CD4-positive, alpha-beta T cell treated with Interleukin-12 subunit alpha and Interleukin-12 subunit beta, for 1 hour (primary cell): ENCODE measurements at places on chromosomes 3 and 15.
A peak's percentile ranks its signal among the peaks of the same experiment; 100 is the strongest.

DNA sequence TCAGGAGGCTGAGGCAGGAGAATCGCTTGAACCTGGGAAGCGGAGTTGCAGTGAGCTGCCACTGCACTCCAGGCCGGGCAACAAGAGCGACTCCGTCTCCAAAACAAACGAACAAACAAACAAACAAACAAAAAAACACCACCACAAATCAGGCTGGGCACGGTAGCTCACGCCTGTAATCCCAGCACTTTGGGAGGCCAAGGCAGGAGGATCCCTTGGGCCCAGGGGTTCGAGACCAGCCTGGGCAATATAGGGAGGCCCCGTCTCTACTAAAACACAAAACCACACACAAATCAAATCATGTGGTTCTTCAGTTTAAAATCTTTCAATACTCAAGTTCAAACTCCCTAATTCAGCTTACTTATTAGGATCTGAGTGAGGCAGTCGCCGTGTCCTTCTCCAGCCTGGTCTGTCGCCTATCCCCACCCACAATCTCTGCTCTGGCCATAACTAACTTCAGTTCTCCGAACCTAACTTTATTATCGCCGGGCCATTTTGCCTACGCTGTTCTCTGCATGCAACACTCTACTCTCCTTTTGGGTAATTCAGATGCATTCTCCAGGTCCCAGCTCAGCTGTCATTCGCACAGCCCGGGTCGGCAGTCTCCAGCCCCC lies 660 bp upstream of the RTF1 start:
- no peak for DNase-seq

DNA sequence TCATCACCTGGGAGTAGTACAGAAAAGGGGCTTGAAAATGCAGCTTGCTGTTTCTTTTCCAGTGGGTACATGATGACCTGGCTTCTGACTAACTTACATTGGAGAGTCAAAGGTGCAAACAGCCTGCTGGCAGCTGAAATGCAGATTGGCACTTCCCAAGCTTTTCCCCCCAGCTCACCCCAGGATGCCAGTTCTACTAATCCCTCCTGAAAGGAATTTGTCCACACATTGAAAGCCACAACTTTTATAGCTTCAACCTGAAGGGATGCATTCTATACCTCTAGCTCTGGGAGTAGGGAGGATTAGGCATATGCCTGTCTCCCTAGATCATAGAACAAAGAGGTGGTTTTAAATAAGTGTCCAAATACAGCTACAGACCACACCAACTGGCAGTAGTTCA lies 281.7 kb downstream of the EFHB start:
- no peak for DNase-seq

GRCh38 chr3:155313300-155313699 lies 19.8 kb upstream of the STRIT1 start:
- no peak for DNase-seq

DNA sequence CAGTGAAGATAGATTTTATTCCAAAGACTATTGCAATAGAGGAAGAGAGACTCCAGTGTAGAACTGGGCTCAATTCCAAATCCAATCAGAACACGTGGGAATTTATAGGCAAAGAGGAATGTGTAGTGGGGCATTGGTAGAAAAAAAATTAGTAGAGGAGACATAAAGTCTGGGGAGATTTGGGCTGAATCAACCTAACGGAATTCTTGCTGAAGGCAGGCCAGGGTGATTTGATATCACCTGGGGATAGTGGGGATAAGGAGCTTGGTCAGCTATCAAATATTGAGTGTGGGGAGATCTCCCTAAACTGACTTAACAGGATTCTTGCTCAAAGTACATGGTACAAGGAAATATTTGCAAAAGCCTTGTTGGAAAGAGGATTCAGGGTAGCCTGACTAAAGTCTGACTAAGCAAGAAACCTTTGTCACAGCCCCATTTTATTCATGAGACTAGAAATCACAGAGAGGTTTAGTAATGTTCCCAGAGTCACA lies 29.6 kb downstream of the SST start:
- no peak for DNase-seq

DNA sequence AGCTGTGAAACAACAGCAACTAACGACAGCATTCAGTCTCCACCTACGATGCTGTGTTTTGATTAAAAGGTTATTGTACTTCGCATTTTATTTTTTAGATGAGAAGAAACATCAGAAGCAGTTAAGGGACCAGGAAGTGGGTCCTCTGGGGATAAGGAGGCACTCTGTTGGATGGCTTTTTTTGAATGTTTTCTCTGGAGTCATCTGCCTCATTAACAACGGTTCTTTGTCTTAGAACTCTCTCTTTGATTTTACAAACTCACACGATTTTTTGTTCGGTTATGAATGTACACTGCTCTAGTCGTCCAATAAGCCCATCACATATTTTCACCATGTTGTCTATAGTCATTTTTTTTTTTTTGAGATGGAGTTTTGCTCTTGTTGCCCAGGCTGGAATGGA lies 36.0 kb upstream of the ARPIN start:
- no peak for DNase-seq

- DNase-seq: no peak
These were observed 72.1 kb downstream of the ADAM10 start for GRCh38 chr15:58677426-58677825.

DNA sequence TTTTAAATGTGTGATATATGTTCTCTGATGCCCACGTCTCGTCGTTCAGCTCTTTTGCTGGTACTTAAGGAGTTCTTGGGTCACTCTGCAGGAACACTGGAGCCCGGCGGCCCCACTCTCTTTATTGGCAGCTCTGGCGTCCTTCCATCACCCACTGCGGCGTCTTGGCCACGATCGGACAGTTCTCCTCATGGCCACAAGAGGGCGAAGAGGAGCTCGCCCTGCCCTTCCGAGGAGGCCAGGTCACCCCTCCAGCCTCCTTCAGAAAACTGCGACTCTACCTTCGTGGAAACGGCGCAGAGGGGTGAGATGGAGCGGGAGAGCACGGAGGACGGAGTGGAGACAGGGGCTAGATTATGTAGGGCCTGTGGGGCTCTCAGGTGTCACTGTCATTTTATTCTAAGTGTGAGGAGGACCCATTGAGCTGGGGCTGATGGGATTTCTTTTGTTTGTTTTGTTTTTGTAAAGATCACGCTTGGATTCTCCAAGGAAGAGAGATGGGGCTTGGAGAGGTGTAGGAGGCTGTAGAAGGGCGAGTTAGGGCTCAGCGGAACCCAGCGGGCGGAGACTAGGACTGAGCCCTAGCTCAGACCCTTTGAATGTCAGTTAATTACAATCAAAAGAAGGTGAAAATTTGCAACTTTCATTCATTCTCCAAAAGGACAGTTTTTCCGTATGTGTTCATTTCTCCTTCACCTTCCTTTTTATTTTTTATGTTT lies 28.0 kb upstream of the GABRA5 start:
- no peak for DNase-seq

DNA sequence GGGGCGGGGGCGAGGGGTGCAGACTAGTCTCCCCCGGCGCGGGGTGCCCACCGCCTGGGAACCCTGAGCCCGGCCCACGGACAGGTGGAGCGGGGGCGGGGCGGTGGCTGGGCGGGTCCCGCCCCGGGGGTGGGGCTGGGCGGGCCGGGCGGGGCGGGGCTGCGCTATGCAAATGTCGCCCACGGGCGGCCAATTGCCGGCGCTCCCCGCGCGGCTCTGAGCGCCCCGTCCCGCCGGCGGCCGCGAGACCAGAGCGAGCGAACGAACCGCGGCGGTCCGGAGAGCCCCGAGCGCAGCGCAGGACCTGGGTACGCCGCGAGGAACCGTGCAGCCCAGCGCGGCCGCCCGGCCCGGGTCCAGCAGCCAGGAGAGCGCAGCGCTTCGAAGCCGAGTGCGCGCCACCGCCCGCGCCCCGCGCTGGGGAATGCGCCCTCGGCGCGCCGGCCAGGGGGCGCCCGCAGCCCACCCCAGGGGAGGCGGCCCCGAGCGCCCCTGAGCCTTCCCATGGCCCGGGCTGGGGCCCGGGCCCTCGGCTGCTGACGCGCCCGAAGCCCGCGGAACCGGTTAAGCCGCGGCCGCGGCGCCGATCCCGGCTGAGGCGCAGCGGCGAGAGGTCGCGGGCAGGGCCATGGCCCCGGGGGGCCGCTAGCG lies at the start of gene SEMA3F:
TSS of gene SEMA3F (plus strand) at position 485 of the 651 bp plus-strand sequence. CDS start 4,299 bp downstream, outside the sequence.
- DNase-seq: peak; percentile 78

GRCh38 chr15:63086271-63086670 lies 35.4 kb upstream of the LACTB start:
- no peak for DNase-seq

DNA sequence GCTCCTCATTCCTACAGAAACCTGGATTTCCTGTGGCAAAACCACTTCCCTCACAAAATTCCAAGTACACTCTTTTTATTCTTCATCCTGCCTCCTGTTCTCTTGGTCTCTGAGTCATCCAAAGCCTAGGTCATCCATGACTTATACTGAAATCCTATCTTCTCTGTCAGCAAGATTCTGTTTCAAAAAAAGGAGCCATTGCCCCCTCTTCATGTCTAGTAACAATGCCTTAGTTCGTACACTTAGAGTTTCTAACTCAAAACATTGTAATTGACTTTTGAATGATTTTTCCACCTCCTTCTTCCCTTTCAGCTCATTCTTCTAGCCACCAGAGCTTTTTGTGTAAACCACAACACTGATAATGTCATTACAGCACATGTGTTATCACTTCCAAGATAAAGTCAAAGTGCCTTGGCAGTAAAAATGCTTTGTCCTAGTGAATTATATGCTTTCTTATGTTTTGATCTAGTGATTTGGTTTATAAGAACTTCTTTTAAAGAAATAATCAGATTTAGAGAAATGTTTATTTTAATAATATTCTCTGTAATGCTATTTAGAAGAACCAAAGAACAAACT lies 256.5 kb upstream of the NECTIN3 start:
- DNase-seq: no peak
